ENCODE measurements at places on chromosomes 13 and 19.

DNA sequence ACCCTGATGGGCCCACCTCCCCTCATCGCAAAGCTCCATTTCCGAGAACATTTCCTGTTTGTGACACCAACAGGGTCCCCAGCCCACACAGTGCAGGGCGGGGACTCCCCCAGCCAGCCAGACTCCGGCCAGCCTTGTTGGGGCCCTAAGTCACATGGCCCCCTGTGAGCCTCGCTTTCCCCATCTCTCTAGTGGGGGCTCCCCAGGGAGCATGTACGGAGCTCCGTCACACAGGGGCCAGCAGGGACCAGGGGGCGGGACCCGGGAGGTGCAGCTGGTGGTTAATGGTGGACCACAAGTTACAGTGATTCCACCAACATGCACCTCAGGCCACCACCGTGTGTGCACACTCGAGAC lies 1.7 kb downstream of the TBXA2R start:
- DNase-seq = no peak

DNA sequence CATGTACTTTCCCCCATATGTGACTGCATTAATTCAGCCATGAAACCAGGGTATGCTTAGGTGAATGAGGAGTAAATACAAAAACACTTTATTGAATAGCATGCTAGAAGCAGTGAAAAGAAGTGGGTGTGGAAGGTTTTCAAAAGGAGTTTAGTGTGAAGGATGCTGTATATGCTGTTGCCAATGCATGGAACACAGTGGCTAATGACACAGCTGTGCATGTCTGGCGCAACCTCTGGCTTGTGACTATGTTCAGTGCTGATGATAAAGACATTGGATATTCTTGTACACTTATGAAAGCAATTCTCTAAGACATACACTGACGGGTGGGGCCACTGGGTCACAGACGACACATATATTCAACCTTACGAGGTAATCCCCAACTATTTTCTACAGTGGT lies 55.2 kb downstream of the SOX21 start:
- no peak for DNase-seq

DNA sequence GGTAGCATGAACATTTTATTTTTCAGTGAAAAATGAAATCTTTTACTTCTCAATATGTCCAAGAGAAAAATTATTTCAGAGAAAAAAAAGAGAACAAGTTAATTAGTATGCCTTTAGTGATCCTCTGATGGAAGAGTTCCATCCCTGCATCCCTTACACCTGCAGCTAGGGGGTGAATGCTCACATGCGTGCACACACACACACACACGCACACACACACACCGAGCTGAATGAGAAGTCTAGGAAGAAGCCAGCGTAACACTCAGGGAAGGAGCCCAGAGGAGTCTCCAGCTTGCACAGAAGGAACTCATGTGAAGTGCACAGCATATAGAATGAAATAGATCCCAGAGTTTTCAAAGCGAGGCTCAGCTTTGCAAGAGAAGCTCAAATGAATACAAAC lies 510.5 kb downstream of the IRS2 start:
- DNase-seq = no peak

DNA sequence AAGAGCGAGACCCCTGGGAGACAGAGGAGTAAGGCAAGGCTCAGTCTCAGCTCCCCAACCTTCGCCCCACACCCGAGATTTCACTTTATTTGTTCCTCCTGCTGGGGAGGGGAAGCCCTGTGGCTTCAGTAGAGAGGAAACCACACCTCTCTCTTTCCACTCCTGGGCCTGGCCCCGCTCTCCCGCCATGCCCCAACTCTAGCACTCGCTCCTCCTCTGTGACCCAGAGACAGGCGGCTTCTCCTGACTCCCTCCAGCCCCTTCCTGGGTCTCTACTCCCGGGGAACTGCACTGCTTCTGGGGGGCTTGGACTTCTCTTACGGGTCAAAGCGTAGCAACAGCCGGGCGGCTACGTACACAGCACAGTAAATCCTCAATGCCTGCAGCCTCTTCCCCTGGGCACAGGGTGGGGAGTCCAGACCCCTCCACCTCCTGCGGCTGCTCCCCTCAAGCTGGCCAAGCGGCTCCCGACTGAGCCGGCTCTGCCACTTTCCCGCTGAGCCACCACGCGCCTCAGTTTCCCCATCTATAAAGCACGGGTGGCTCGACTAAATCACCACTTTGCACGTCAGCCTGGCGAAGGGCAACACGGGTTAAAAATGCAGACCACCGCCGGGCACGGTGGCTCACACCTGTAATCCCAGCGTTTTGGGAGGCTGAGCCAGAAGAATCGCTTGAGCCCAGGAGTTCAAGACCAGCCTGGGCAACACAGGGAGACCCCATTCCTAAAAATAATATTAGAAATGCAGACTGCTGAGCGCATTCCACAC lies 1.4 kb downstream of the RNF126 start:
- DNase-seq = no peak
